Eye (tissue), 1 donor: ENCODE measurements at places on chromosomes 5 and 9.

DNA sequence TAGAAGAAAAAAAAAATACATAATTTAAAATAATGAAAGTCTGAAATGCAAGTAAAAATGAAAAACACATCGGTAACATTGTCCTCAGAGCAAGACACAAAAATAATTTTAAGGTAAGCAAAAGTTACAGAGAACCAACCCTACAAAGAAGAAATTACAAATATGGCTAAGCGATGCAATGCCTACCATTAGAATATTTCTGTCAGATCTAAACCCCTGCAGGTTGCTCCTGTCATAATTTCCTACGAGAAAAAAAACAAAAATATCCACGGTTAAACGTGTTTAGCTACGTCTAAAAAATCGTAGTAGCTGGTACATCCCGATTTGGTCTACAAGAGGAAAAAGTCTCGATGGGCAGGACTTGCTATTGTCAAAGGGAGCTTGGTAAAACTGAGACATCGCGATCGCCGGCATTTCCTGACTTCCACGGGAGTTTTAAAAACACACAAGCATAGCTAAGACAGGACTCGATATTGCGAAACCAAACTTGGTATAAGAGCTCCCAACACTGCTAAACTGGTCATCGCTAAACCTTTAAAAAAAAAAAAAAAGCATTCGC is 1.1 kb upstream of the ANXA2R start:
- DNase-seq = peak; percentile 85

DNA sequence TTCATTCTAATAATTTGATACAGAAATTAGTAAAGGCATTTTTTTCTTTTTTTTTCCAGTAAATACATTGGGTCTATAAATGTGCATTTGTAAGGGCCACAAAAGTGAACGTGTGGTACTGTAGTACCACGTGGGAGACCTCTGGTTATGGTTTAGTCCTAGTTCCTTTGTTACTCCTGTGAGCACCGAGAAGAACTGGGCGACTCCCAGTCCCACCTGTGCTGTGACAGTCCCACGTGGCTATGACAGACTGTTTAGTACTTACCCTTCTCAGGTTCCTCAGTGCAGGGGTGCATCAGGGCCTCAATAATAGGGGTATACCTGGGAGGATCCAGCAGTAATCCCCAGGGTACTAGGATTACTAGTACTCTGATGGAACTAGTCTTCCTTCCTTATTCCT is 49.3 kb downstream of the LRRC70 start:
- no peak for DNase-seq

- no peak for DNase-seq
Observed at GRCh38 chr9:37706290-37706689, 47.3 kb upstream of the TRMT10B start.

DNA sequence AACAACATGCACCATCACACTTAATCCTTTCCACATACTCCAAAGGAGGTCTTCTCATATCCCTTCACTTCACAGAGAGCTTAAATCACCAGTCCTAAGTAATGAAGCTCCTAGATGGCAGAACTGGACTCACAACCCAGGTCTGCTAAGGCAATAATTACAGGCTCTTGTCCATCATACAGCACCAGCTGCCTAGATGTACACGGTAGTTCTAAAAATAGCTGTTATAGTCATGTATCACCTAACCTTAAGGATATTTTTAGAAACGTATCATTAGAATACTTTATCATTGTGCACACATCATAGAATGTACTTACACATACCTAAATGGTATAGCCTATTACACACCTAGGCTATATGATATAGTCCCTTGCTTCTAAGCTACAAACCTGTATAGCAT is 644.6 kb upstream of the RGMB start:
- no peak for DNase-seq

DNA sequence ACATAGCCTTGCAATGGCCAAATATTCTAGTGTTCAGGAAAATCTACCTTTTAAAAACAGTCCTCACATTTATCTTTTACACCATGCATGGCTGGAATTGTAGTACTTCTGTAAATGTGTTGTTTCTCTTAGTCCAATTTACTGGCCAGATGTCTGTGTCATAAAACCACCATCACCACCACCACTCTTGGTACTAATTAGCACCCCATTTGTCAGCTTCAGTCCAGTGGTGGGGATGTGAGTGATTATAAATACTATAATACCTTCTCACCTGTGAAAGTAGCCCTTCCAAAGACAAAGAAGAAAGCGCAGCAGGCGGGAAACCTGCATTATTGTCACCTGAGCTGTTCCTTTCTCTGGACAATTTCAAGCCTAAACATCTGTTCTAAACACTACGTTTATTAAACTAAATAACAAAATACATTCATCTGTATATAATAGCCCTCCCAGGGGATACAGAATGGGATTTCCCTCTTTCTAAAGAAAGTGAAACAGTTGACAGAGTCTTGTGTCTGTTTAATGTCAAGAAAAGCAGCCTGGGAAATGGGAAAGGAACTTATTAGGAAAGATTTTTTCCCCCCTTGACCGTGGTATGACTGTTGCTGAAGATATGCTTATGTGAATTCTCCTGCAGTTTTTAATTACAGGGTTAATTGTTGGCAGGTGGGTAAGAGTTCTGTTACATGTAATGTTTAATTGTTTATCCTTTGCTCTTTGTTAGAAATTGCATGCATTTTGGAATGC is 144.5 kb upstream of the NUDT12 start:
- DNase-seq = no peak

- DNase-seq = no peak
Observed at GRCh38 chr5:116569999-116570398, 4.6 kb downstream of the SEMA6A start.

- DNase-seq = no peak
Observed at GRCh38 chr5:91712718-91713117, 329.6 kb upstream of the ARRDC3 start.

GRCh38 chr5:135240781-135241360 is 158.2 kb downstream of the MACROH2A1 start:
- no peak for DNase-seq

DNA sequence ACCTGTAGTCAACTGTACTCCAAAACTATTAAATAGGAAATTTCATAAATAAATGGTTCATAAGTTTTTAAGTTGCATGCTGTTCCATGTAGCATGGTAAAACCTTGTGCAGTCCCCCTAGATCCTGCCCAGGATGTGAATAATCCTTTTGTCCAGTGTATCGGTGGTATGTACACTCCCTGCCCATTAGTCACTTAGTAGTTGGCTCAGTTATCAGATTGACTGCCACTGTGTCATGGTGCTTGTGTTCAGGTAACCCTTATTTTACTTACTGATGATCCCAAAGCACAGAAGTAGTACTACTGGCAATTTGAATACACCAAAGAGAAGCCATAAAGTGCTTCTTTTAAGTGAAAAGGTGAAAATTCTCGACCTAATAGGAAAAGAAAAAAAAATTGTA is 134.2 kb downstream of the RNF180 start:
- DNase-seq = no peak

DNA sequence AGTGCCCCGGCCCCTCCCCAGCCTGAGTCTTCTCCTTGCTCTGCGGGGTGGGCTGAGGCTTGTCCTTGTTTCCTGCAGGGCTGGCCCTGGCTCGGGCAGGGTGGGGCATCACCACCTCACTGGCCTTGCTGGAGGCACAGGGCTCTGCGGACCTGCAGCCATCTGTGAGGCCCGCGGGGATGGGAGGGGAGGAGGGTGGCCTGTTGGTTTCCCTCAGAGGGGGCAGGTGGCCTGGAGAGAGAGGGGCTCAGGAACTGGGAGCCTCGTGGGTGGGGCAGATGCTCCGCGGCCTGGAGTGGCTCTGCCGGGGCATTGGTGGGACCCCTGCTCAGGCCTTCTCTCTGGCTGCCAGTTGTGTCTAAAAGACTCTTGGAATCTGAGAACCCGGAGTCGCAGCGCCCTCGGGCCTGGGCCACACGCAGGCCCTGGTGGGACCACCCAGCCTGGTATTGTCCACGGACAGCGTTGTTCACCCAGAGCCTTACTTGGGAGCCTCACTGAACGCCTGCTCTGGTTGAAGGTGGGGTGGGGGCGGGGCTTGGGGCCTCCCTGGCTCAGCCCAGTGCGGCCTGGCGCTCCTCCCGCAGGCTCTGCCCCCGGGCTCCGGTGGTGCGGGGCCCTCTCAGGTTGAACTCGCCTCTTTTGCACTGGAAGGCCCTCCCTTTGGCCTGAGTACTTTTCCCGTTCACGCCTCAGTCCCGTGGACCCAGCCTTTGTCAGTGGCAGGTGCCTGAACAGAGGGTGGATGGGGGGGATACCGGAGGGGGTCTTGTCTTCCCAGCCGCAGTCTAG is 111.3 kb downstream of the RXRA start:
- DNase-seq = peak; percentile 75

DNA sequence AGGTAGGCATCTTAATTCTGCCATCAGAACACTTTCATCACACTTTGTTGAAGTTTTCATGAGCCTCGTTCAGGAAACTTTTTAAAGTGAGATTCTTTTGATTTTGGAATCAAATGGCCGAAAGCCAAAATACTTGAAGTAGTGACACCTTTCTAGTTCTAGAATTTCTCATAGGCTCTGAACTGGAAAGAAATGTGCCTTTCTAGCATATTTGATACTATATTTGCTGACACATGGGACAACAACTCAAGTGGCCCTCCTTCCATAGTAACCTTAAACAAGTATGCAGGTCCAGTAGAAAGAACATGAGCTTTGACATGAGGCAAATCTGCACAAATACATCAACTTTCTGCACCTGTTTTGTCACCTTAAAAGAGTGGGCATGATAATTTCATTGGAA is 22.0 kb upstream of the DMRTA1 start:
- DNase-seq = no peak

GRCh38 chr9:98191671-98192502 is 550 bp downstream of the CORO2A start:
- peak; percentile 54 for DNase-seq

- DNase-seq = no peak
Observed at GRCh38 chr5:60209146-60209840, 315.8 kb upstream of the PDE4D start.

- no peak for DNase-seq
Observed at GRCh38 chr9:81632599-81632998, 56.7 kb downstream of the TLE1 start.

DNA sequence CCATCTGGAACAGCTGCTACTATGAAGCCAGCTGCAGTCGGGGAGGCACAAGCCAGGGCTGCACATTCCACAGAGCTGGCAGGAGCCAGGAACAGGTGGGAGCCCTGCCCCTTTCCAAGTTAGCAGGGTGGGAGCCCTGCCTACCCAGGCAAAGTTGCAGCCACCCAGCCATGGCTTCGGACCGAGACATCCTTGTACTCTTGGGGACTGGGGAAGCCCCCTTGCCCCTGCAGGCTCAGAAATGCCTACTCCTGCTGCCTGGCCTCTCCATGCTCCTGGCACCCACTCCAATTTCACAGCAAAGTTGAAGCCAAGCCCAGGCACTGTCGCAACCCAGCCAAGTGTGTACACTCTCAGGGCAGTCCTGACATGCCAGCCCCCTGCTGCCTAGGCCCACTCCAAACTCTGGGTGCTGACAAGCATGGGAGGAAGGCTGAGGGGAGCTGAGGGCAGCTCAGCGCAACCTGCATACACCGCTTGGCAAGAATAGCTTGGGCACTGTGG is 165.1 kb downstream of the RNF180 start:
- DNase-seq = no peak

DNA sequence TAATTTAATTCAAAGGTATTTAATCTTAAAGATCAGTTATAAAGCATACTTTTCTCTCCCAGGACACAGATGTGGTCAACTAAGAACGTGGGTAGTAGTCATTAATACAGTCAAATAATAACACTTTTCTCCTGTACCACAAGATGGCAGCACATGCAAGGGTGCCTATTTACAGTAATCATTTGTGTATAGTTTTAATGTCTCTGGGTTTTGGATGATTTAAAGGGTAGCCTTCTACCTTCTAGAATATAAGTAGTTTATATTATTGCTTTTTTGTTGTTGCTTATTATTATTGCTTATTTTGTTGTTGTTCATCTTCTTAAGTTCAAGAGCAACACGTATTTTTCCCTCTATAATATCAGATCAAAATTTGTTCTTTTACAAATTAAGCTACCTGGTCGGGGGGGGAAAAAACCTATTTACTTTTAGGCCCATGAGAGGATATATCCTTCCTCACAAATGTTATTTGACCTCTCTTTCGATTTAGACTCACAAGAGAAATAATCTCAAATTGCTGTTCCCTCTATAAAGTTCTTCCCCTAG is 59.6 kb upstream of the SLC27A6 start:
- peak; percentile 85 for DNase-seq

GRCh38 chr9:135290566-135290965 is 189.0 kb upstream of the PPP1R26 start:
- no peak for DNase-seq

DNA sequence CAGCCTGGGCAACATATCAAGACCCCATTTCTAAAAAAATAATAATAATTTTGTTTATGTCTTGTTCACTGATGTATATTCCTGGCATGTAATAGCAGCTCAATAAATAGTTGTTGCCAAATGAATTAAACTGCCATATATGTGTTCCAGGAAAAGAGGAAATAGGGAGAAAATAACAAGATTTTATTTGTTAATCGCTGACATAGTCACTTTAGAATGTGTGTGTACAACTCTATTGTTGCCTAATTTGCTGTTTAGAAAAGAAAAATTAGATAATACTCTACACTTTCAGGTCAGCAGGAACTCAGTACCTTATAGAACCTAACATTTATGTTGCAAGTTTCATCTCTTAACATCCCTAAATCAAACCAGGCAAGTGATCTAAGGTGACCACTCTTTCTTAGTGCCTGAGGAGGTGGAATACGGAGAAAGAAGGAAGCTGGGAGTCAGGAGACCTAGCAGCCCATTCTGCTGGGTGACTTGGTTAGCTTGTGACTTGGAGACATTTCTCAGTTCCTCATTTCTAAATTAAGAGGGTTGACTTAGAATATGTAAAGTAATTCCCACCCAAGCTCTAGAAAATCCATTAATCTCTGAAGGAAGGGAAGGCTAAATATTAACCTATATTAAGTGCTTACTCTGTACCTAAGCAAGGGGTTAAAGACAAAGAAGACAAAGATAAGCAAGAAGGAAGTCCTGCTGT is 110.3 kb upstream of the IQGAP2 start:
- no peak for DNase-seq

DNA sequence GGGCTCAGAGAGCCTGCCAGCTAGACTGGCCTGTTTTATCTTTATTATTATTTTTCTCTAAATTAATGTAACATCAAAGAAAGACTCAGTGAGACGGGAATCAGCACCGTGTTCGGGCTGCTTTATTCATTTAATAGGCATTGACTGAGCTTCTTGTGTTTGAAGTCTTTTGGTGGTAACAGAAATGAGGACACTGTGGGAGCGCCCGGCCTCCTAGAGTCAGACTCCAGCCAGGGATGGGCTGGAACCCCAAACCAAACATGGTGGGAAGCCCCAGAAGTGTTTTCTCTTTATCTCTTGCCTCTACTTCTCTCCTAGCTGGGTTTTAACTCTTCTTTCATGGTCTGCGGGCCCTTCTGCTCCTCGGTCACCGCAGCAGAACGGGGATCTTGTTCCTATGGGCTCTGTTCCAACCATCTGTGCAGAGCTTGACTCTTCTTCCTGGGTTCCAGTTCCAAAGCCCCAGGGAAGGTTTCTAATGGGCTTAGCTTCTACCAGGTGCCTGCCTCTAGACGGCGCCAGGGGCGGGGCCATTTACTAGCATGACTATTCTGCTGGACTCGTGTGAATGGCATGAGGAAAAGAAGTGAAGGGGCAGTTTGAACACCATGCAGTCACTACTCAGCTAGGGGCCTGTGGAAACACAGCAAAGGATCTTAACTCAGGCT is 123.8 kb downstream of the FGF18 start:
- no peak for DNase-seq

- DNase-seq = no peak
Observed at GRCh38 chr5:139654464-139654863, 6.3 kb downstream of the CXXC5 start.
